ENCODE measurements at places on chromosomes 16 and 17.

DNA sequence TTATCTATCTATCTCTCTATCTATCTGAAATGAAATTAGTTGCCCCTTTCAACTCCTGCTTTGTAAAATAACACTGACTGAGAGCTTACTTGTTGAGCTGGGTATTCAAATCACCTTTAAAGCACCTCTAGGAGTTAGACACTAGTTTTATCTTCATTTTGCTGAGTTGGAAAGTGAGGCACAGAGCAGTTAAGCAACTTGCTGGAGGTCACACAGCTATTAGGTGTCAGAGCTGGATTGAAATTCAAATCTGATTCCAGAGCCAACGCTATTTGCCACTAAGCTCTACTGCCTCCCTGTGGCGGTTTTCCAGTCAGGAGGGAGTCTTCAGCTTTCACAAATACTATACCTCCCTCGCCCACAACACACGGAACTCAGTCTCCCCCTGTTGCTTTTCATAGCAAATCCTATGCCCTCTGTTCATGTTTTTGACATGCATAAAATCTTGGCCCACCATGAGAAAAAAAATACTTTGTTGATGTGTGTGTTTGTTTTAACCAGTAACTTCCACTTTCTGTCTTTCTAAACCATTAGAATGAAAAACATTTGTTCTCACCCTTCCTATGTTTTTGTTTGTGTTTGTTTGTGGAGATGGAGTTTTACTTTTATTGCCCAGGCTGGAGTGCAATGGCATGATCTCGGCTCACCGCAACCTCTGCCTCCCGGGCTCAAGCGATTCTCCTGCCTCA lies 74.8 kb upstream of the SMURF2 start:
- no peak for DNase-seq

- no peak for DNase-seq
Measured at GRCh38 chr16:23611936-23612335, 15.8 kb upstream of the NDUFAB1 start.

DNA sequence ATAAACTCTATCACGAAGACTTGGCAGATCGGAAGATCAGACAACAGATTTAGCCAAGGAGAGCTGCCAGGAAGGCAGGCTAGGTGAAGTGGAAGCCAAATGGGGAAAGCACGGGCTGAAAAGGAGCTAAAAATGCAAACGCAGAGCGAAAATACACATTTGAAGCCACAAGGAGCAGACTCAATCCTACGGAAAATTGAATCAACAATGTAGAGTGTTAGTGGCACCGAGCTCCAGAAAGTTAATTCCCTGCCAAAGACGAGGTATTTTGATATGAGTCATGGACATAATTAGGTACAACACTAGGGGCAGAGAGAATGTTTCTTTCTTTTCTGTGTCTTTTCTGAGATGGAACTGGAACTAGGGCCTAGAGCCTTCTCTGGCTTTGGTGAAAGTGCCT lies 20.7 kb downstream of the GSG1L start:
- no peak for DNase-seq

DNA sequence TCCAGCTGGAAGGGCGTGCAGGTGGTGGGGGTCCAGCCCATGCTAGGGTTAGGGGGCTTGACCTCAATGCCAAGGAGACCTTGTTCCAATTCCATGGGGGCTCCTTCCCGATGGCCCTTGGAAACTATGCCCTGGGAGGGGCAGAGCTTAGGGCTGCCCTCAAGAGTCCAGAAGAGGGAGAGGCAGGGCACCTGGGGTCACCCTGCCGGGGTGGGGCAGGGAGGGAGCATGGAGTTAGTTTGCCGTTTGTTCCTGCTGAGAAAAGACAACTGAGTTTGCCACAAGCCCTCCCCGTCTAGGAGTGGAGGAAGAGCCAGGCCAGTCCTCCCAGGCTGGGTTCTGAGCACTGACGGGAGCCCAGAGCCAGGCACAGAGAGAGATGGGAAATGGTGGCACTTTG lies 21.4 kb downstream of the MMP15 start:
- no peak for DNase-seq

- no peak for DNase-seq
Measured at GRCh38 chr17:78781104-78781892, 775 bp downstream of the CYTH1 start.

- peak; percentile 29 for DNase-seq
Measured at GRCh38 chr17:68849673-68850610, 105.2 kb downstream of the ABCA8 start.

DNA sequence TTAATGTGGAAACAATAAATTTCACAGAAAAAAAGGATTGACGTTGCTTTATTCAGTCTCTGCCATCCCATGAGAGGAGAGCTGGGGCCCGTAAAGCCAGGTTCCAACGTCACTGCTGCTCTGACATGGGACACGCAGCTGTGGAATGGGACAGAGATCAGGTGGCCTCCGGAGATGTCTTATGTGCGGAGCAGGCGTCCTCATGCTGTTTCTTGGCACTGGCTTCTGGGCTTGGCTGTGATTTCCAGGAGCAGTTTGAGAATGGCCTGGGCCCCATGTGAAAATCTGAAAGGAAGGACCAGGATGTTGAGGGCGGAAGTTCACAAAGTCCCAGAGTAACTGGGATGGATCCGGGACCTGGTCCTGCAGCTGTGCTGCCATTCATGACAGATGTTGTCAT lies 32.4 kb downstream of the NDEL1 start:
- no peak for DNase-seq

DNA sequence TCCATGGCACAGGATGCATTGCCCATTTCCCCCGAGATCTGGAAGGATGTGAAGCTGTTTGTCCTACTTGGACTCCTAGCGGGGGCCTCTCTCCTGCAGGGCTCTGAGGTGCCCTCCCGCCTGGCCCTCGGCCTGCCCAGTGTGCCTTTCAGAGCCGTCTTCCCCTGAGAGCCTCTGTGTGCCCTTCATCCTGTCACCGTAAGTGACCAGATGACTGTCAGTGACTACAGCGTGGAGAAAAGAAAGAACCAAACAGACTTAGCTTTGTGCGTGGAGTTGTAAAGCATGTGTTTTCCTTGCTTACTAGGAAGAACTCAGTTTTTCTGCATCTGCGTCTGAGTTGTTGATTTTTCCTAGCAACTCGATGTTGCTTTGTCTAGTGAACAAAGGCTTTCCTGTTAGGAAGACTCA lies 56.1 kb downstream of the BANP start:
- DNase-seq, result no peak

GRCh38 chr16:3235856-3236669 lies 1.1 kb upstream of the ZNF200 start:
- DNase-seq, result no peak

DNA sequence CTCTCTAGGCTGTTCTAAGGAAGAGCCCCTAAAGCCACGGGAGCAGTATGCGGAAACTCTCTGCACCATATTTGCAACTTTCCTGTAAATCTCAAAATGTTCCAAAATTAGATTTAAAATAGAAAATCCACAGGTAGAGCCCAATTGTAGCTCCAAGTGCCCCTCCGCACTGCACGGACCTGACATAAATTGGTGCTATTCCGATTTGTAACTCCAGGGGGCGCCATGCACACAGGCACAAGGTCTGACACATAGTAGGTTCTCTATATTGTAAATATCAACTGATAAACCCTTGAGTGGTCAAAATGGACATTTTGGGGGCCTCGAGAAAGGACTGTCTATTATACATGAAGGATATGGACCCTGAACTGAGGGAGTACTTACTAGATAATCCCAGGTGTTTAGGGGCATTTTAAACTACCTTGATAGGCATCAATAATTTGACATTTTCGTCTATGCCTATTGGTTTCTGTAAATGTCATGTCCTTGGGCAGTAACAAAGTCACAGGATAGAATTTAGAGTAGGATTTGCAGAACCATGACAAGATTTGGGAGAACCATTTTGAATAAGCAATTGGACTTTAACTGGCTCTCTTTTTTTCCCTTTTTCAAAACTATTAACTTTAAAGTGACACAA lies 36.6 kb upstream of the TMEM132E start:
- DNase-seq, result peak; percentile 14

DNA sequence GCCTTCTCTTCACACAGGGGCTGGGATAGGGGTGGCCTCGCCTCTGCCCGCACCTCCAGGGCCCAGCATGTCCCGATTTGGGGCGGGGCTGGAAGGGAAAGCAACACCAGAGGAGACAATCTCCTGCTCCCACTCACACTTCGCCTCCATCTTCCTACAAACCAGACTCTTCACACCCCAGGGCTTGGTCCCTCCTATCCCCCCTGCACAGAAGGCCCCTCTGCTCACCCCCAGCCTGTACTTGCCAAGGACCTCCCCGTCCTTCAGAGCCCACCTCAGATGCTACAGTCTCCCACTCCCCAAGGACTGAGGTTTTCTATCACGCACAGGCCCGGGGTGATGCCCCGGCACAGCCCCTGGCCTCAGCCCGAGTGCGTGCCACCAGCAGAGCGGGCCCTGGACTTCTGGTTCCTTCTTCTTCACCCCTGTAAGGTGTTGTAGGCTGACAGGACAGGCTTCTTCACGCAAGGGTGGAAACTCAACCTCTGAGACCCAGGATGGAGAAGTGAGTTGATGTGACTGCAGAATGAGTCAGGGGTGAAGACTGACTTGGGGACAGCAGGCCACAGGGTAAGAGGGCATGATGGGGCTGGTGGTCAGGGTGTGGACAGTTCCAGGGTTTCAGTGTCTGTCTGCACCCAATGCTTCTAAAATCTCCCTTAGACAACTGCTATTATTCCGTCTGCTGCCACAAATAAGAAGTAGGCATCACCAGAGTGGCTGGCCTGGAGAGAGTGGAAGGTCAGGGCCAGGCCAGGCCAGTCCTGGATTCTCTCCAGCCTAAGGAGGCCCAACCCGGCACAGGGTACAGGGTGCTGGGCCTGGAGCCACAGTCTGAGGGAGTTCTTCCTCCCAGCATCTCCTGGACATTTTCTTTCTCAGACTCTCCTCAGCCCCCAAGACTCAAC lies 2.5 kb downstream of the ITGAE start:
- DNase-seq, result no peak

- no peak for DNase-seq
Measured at GRCh38 chr17:82424863-82425159, 6.4 kb upstream of the OGFOD3 start.

GRCh38 chr16:69867784-69868560 lies 83.2 kb upstream of the CLEC18A start:
- DNase-seq, result no peak

- no peak for DNase-seq
Measured at GRCh38 chr17:28404007-28404406, 2.0 kb downstream of the SLC46A1 start.

DNA sequence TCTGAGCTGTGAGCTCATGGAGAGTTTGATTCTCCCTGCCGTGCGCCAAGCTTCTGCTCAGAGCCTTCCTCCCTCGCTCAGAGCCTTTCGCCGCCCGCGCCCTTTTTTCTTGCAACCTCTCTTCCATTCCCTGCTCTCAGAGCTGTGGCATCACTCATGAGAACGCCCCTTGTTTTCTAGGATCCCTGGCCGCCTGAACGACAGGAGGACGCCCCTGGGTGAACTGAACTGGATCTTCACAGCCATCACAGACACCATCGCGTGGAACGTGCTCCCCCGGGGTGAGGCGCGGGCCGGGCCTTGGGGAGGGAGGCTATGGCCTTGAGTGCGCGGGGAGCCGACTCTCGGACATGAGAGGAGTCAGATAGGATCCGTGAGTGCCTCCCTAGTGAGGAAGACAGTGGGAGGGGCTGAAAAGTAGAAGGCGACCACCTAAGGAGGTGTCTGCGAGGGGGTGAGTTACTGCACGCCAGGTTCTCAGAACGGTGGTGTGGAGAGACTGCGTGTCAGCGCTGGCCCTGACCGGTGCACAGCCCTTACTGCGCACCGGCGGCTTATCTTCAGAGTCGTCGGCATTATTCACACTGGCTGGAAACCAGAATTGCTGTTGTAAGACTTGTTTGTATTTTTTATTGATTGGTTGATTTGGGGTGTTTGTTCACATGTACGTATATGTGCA lies 169.5 kb upstream of the CHMP6 start:
- DNase-seq, result no peak

DNA sequence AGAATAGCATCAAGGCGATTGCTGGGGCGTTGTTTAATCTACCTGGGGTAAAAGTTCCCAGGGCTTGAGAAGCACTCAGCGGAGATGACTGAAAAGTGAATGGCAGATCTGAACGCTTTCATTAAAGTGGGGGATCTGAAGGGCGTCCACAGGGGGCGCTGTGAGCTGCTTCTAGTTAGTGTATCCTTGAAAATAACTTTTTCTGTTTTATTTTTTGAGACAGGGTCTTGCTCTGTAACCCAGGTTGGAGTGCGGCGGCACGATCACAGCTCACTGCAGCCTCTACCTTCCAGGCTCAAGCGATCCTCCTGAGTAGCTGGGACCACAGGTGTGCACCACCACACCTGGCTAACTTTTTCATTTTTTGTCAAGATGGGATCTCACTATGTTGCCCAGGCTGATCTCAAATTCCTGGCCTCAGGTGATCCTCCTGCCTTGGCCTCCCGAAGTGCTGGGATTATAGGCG lies 360.4 kb downstream of the SEC14L1 start:
- DNase-seq, result no peak

- no peak for DNase-seq
Measured at GRCh38 chr17:60960398-60961065, 282.9 kb downstream of the BCAS3 start.

- DNase-seq, result no peak
Measured at GRCh38 chr16:49696414-49697101, 159.4 kb downstream of the ZNF423 start.

GRCh38 chr17:78037280-78037679 lies 78.8 kb downstream of the TNRC6C start:
- no peak for DNase-seq

Data from RWPE1 (cell line).